ENCODE measurements at places on chromosomes 6 and 20.

DNA sequence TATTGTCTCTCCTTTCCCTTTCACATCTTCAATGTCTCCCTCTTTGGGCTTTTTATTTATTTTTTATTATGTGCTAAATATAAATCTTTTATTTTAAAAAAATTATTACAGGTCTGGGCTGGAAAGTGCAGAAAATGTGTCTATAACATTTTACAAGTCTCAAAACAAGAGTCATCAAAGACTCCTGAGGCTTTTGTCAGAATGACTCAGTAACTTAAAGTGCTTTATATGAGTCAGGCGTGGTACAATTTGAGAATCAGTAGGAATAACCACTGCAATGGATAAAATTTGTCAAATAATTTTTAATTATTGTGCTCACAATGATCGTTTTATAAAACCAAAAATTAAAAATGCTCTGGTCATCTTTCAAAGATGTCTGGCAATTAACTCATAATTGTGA, 193.9 kb downstream of the MMUT start:
- no peak for DNase-seq

GRCh38 chr6:159378411-159379328, 209.5 kb downstream of the FNDC1 start:
- DNase-seq = no peak

DNA sequence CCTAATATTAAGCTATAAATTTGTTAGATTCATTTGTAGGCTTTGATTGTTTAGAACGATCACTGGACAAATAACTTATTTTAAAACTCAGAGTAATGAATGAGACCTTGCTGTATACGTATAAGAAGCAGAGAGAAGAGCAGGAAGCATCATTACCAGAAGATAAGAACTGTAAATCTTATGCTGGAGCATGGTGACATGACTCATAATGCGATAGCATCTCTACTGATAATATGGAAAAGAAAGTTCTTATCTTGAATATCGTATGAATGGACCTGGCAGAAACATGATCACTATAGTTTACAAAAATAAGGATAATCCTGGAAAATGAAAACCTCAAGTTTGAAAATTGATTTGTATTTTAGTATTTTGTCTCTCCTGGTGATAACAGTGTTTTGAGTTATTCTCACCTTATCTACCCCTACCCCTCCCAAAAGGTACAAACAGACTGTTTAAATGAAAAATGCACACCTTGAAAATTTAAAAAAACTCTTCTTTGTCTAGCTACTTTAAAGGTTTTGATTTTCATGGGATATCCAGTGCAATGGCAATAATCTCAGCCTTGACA, 2.0 kb upstream of the ZSCAN26 start:
- no peak for DNase-seq

GRCh38 chr20:49687595-49688567, 25.8 kb downstream of the B4GALT5 start:
- no peak for DNase-seq

Data from GM12892 (cell line).